Glomerular endothelial cell (primary cell): ENCODE measurements at places on chromosomes 5 and 9. TPM values are rescaled to one million over a fixed set of nuclear protein-coding genes. Genes with fewer than 3 reads are reported as not detected.

The RMRP gene
- total RNA-seq, result 2,917 and 4,459 TPM in 2 replicates

The PHYHD1 gene
- 0.23 and 2.9 TPM in 2 replicates for total RNA-seq

DNA sequence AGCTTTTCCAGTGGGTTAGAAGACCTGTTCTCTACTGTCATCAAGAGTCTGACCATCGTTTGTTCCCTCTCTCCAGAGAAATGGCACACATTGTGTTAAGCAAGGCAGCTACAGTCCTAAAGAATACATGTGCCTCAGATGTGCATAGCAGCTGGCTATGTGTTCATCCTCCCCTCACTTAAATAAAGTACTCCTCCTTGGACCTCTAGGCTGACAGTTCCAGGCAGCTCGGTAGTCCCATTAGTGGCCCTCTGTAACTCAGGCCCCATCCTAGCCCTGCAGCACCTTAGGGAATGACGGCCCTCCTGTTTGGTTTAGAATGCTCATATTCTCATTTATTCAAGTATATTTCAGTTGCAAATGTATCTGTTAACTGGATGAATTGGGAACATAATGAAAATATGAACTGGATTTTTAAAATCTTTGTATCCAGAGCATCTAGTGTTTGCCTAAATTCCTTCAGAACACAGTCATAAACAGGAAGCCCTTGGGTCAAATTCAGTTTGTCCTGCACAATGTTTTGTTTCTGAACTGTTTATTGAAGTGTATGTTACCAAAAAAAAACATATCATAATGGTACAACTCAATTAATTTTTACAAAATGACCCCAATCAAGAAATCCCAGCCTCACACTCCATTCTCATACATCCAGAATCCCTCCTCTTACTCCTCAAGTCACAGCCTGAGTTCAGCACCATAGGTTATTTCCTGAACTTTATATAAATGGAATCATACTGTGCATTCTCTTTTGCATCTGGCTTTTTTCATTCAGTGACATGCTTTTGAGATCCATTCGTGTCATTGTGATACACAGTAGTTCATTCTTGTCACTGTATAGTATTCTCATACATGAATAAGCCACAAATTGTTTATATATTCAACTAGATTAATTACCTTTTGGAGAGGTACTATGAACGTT, 1.6 kb upstream of the ASPN start:
- no peak for DNase-seq

DNA sequence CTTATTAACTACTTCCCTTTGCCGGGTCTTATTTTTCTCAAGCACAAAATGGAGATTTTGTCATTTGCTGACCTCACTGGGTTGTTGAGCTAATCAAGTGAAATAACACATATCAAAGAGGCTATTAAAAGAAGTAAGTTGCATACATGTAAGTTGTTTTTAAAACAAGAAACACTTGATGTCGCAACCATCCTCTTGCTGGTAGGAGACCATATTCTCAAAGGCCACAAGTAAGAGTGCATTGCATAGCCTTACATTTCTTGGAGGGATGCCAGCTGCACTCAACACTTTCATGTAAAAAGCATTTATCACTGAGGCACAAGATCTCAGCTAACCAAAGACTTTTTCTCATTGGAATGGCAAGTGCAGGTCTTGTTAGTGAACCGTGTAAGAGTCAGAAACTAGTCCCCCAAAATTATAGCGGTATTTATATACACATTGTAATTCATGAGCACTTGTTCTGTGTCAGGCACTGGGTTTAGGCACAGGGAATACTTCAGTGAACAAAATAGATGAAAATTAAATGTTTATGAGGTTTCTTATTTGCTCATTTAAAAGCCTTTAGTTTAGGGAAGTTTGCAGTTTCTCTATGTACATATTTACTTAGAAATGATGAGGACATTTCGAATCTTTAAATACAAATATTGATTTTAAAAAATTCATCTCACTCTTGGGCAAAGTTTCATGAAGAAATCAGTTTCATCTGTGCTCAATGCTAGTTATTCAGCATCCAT, 72.0 kb downstream of the ZFAND5 start:
- no peak for DNase-seq

- DNase-seq, result no peak
Measured at GRCh38 chr5:147957901-147958300, 51.6 kb upstream of the C5orf46 start.

DNA sequence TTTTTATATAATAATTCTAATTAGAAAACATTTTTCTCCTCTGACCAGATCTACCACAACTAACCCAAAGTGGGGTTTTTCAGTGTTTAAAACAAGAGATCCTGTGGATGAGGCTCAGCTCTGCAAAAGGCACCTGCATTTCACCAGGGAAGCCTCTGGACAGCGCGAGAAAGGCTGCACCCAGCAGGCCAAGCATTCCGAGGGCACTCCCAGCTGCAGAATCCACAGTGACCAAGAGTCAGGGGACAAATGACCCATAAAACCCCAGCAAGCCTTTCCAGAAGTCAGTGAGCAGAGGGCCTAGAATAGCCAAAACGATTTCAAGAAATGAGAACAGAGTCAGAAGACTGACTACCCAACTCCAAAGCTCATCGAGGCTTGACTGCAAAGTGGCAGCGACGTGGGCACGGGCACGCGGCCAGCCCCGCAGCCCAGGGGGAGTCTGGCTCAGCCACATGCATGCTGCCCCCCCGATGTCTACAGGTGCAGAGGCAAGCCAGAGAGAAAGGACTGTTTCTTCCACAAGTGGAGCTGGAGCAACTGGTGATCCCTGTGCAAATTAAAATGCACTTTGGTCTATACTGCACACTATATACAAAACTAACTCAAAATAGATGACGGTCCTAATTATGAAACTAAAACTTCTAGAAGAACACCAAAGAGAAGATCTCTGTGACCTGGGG, 26.2 kb downstream of the TPPP start:
- DNase-seq, result no peak

DNA sequence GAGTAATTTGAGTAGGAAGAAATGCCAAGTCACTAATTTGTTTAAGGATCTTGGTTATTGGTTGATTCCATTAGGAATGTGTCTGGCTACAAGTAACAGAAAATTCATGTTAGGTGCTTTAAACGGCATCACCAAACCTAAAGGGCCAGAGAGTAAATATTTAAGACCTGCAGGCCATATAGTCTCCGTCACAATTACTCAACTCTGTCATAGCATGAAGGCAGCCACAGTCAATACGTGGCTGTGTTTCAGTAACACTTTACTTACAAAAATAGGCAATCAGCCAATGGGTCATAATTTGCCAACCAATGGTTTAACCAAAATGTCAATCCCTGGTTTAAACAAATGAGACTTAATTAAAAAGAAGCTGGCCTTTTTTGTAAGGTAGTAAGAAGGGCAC, 98.5 kb downstream of the ARL15 start:
- no peak for DNase-seq

DNA sequence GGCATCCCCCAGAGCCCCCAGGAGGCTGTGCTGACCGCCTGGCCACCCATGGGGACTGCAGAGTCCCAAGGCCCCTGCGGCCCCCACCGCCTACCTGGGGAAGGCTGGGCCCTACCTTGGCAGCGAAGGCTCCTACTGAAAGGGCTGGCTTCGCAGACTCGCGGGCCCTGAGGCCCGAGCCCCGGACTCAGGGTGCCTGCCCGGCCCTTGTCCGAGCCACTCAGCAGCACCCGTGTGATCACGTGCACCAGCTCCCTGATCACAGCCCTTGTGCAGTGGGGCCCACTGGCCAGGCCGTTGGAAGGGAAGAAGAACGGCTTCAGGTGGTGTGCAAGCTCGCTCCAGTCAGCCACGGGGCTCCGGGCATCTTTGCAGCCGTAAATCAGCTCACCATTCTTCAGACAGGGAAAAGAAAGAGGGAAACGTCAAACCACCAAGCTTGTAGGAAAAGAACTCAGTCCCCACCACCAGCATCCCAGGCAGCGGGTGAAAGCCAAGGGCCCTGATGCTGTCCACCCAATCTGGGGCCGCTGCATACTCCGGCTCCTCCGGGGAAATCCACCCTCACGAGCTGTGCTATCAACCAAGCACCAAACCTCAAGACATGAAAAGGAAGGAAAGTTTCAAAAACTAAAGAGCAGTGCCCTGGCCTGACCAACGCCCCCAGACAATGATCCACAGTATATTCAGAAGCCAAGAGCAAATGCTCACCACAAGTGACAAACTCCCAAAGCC, 31.9 kb downstream of the IPPK start:
- no peak for DNase-seq

GRCh38 chr5:151159649-151160373, 2.2 kb upstream of the ANXA6 start:
- no peak for DNase-seq

- no peak for DNase-seq
Measured at GRCh38 chr9:13900449-13900848, 413.5 kb downstream of the NFIB start.

DNA sequence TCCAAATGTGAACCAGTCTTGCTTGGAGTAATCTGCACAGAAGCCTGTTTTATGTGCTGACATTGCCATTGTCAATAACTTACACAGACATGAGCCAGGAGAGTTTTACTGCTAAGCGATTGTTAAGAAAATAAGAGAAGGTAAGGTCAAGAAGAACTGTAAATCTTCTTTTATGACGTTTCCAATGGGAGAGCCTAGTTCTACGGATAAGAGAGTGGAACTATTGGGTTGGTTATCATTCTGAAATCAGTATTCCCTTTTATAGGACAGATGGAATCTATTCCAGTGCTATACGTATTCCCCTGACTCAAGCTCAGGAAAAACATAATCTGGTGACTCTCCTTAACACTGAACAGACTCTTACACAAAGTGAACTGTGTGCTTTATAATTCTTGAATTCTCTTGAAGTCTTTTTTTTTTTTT, 137.9 kb upstream of the OTULINL start:
- no peak for DNase-seq

GRCh38 chr9:109411069-109411761, 86.9 kb downstream of the PTPN3 start:
- DNase-seq, result no peak

DNA sequence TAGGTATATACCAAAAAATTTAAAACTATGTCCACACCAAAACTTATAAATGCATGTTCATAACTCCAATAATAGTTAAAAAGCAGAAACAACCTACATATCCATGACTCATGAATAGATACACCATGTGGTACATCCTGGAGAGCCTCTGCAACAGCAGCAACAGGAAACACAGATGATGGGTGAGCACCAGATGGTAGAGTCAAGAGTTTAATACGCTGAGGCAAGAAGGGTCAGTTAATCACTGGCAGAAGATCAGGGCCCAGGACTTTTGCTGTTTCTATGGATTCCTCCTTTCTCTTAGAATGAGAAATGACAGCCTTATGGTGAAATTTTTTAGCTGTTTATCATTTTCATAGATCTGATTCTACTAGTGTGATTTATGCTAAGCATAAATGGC, 351.8 kb upstream of the ADAMTSL1 start:
- no peak for DNase-seq

DNA sequence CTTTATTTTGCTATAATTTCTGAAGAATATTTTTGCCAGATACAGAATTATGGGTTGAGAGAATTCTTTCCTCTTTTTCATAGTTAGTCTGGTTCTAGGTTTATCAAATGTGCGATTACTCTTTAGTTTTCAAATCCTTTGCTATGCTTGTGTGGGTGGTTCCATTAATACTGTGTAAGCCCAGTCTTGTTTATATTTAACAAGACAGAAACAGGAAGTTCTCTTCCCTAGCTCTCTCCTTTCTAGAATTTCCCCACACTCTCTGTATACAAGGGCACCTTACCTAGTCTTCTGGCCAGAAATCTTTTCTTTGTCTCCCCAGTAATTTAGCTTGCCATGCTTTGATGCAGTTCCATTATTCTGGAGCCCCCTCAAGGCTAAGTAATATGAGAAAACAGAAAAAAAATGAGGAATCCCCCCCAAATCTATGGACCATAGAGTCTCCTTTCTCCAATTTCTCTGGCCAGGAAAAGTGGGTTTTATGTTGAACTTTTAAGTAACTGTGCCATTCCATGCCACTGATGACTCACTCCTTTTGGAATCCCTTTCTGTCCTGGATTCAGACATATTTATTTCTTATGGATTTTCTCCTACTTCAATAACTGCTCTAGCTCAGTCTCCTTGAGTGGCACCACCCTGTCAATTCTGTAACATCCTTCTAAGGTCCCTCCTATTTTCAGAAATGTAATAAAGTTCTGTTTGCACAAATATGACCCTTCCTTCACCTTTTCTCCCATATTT, 1714.1 kb downstream of the EFNA5 start:
- DNase-seq, result no peak

DNA sequence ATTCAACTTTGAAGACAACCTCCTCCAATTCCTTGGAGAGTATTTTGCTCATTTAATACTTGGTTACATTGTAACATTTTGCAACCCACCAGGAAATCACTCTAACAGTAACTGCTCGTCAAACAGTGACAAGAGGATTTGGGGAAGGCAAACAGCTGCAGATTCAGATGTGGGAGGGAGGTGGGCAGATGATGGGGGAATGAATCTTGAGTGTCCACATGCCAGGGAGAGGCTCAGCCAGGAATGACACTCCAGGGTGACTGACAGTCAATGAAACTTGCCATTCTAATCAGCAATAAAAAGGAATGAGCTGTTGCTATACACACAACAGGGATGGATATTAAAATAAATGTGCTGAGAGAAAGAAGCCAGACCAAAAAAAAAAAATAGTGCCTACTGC, 97.7 kb upstream of the ANKRD55 start:
- DNase-seq, result no peak

- DNase-seq, result no peak
Measured at GRCh38 chr9:105901514-105902109, 207.3 kb downstream of the TMEM38B start.

DNA sequence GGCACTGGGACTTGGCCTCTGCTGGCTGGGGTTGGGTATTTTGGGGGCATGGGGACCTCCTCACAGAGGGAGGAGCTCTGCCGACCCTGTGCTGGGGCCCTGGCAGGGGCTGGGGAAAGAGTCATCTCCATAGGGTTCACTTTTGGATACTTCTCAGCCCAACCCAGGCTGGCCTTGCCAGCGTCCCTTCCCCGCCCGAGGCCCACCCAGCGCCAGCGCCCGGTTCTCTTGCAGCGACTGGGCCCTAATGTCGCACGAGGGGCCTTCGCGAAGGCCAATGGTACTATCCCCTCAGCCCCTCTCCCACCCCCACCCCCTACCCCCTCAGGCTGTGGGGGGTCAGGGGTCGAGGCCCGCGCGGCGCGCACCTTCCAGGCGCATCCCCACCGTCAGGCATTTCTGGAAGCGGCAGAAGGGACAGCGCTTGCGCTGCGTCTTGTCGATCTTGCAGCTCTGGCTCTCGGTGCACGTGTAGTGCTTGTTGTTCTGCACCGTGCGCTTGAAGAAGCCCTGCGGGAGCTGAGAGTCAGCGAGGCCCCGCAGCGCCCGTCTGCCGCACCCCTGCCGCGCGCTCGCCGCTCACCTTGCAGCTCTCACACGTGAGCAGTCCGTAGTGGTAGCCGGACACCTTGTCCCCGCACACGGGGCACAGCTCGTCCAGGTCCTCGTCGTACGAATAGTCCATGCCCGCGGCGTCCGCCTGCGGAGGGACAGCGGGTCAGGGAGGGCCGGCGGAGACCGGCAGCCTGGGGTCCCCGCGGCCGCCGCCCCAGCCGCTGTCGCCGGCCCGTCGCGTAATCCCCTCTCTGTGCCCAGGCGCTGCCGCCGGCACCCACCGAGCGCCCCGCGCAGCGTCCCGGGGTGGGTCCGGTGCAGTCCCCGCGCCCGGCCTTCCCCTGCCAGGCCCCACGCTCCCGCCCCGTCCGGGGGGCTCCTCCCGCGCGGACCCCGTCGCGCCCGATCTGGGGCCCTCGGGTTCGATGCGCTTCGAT, 4.2 kb downstream of the NR5A1 start:
- DNase-seq, result no peak
